Ascending aorta (tissue), 2 donors: ENCODE measurements at places on chromosomes 2 and 18. TPM values are rescaled to one million over a fixed set of nuclear protein-coding genes. Genes with fewer than 3 reads are reported as not detected.

- DNase-seq, result no peak
Observed at GRCh38 chr2:146806364-146807005, 1038.3 kb upstream of the ACVR2A start.

- no peak for DNase-seq
Observed at GRCh38 chr2:239558661-239559060, 157.8 kb upstream of the HDAC4 start.

DNAH7 gene
- total RNA-seq, result 0.21 TPM

CHRNG gene
- total RNA-seq, result not detected

SLC23A3 gene
- 14.2 TPM for total RNA-seq

- DNase-seq, result no peak
Observed at GRCh38 chr2:138424436-138425140, 77.0 kb upstream of the SPOPL start.

- DNase-seq, result no peak
Observed at GRCh38 chr2:65351234-65351947, 81.0 kb downstream of the SPRED2 start.

DNA sequence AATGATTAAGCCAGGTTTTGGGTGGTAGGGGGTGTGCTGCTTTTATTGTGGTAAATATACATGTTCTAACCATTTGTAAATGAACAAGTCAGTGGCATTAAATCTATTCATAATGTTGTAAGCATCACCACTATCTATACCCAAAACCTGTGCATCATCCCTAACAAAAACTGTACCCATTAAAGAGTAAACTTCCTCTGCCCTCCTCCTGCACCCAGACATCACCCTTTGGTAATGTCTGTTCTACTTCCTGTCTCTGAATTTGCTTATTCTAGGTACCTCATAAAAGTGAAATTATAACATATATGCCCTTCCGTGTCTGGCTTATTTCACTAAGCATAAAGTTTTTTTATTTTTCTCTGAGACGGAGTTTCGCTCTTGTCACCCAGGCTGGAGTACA lies 14.1 kb downstream of the RIF1 start:
- DNase-seq, result no peak

FAM110C gene
- total RNA-seq, result 0.43 TPM

DNA sequence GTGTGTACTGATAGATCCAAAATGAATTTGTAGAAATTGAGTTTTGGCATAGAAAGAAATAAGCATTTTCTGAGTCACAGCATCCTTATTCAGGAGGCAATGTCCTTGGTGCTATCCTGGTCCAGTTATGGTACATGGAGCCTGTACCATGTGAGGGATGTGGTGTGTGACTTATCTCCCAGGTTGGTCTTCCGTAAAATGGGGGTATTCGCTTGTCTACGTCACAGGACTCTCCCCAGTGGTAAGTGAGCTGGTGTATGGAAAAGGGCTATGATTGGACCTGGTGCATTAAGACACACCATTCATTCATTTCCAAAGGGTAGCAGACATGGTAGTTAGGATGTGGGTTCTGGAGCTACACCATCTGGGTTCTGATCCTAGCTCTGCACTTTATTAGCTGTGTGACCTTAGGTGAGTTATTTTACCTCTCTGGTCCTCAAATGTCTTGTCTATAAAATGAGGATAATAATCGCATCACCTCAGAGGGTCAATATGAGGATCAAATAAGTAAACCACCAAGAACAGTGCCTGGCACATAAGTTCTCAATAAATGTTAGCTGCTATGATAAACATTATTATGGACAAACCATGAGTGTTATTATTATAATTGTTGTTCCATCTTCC lies 119.2 kb downstream of the MYCN start:
- DNase-seq, result no peak

FMNL2 gene
- total RNA-seq, result 12.0 TPM

DNA sequence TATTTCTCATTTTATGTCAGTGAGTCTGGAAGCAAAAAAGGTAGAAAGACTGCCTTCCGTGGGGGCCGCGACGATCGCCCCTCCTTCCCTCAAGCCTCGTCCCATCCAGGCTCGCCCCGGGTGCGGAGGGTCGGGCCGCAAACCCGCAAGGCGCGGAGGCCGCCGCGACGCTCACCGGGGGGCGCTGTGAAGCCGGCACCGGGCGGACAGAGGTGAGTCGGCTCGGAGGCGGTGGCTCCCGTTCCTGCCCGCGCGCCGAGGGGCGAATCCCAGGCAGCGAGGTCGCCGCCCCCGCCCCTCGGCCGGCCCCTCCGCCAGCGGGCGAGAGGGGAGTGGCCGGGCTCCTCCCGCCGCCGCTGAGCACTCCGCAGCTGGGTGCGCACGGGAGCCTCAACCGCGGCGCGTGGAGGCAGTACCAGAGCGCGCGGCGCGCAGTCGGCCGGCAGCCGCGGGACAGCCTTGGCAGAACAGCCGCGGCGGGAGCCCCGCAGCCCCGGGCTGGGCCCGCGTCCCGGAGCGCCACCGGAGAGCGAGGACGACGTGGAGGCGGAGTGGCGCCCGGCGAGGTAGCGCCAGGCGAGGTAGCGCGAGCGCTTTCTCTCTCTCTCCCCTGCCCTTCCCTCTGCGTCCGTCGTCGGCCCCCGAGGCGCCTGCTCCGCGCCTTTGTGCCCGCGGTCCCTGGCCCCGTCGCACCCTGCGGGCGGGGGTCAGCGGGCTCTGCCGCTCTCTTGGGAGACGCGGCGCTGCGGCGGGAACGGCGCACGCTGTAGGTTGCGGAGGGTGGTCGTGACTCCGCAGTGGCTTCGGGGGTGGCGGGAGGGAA lies at the start of gene MYO1B:
TSS of gene MYO1B (plus strand) at position 359 of the 823 bp plus-strand sequence. CDS start 31,492 bp downstream, outside the sequence.
- no peak for DNase-seq

DSG4 gene
- total RNA-seq, result not detected

GRCh38 chr2:203650860-203651613 lies 55.4 kb upstream of the CD28 start:
- no peak for DNase-seq

- no peak for DNase-seq
Observed at GRCh38 chr2:20697322-20697934, 30.5 kb downstream of the GDF7 start.

CNDP1 gene
- total RNA-seq, result not detected

DNA sequence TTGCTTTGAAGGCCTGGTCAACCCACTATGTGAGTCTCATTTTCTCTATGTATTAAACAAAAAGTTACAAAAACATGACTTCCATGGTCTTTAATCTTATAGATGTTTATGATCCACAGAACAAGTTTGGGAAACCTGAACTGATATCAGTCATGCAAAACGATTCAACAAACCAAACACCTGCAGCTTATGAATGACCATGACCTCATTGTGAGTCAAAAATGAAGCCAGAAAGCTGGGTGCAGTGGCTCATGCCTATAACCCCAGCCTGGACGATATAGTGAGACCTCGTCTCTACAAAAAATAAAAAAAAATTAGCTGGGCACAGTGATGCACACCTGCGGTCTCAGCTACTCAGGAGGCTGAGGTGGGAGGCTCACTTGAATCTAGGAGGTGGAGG lies 270.4 kb upstream of the CCDC68 start:
- no peak for DNase-seq

SERPINB11 gene
- not detected for total RNA-seq
